ENCODE measurements at places on chromosomes 1 and 21. TPM values are rescaled to one million over a fixed set of nuclear protein-coding genes. Genes with fewer than 3 reads are reported as not detected.

- no peak overlapping the region for H3K4me3 ChIP-seq
- H3K36me3 ChIP-seq = no peaks in the 10 kb centered on the region
- DNase-seq = no peak
- no peak overlapping the region for H3K27ac ChIP-seq
- H3K4me1 ChIP-seq = no peaks in the 10 kb centered on the region
These were observed 814.4 kb upstream of the RGS18 start for GRCh38 chr1:191343816-191344215.

GRCh38 chr1:20083178-20083944 is 13.4 kb downstream of the PLA2G5 start:
- H3K27me3 ChIP-seq = peaks cover 4% of the 10 kb centered on the region
- H3K4me3 ChIP-seq = no peak overlapping the region
- peaks cover 18% of the 10 kb centered on the region for H3K4me1 ChIP-seq
- no peaks in the 10 kb centered on the region for H3K36me3 ChIP-seq
- H3K27ac ChIP-seq = no peak overlapping the region
- no peak for DNase-seq

DNA sequence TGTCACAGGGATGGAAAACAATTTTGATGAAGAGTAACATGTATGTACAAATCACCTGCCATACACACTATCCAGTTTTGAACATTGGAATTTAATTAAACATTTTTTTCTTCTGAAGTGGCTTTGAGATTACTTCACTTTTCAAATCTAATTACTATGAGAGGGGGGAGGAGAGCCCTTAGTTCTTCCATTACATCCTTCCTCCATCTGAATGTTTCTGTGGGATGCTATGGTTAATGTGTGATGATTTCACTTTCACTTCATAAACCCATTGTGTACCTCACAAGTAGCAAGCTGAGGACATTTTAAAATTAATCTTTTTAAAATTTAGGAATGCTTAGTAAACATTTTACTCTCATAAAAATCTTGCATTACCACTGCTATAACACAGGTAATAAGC is 156.9 kb downstream of the RUNX1 start:
- H3K27me3 ChIP-seq = peaks cover 37% of the 10 kb centered on the region
- H3K4me3 ChIP-seq = no peak overlapping the region
- no peak overlapping the region for H3K27ac ChIP-seq
- H3K4me1 ChIP-seq = peaks cover 17% of the 10 kb centered on the region
- no peak for DNase-seq
- no peaks in the 10 kb centered on the region for H3K36me3 ChIP-seq

GRCh38 chr1:85357817-85358216 is 81.4 kb upstream of the BCL10 start:
- no peak for DNase-seq
- H3K27me3 ChIP-seq = no peaks in the 10 kb centered on the region
- H3K4me3 ChIP-seq = no peak overlapping the region

- DNase-seq = no peak
- no peaks in the 10 kb centered on the region for H3K36me3 ChIP-seq
- no peak overlapping the region for H3K4me3 ChIP-seq
- H3K27ac ChIP-seq = no peak overlapping the region
- H3K27me3 ChIP-seq = no peaks in the 10 kb centered on the region
These were observed 224.0 kb upstream of the COA6 start for GRCh38 chr1:234149217-234149616.

DNA sequence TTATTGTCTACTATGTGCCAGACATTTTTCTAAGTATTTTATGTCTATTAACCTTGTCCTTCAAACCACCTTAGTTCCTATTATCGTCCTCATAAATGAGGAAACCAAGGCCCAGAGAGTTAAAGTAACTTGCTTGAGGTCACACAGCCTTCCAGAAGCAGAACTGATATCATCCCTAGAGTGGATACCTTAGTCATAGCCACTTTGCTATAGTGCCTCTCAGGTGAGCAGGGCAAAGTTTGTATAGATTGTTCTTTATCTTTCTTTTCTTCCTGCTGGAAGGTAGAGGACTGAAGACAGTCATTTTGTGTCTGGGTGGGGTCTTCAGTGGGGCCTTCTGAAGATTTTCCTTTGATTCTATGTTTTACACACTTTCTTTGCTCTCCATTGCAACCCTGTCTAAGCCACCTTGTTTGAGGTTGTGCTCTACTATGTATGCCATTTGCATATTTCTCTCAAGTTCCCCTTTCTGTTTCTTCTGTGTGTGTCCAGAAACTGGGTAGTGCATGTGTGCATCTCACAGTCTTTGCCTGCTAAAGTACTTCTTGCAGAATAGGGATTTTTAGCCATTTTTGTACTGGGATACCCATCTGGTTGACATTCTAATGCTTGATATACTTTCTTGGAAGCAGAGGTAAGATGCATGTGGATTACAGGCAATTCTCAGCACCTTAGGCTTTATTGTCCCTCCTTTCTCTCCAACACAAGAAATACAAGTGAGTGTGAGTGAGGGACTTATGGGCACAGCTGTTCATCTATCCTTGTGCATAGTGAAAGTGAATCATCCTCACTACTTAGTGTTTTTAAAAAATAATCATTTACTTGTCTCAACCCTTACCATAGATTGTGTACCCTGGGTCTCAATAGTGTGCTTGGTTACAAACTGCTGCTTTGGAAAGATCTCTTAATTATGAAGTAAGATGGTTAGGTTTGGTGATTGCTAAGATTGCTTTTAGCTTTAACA is 207.6 kb upstream of the HMCN1 start:
- H3K36me3 ChIP-seq = no peaks in the 10 kb centered on the region
- DNase-seq = no peak
- H3K4me3 ChIP-seq = no peak overlapping the region
- no peaks in the 10 kb centered on the region for H3K4me1 ChIP-seq

DNA sequence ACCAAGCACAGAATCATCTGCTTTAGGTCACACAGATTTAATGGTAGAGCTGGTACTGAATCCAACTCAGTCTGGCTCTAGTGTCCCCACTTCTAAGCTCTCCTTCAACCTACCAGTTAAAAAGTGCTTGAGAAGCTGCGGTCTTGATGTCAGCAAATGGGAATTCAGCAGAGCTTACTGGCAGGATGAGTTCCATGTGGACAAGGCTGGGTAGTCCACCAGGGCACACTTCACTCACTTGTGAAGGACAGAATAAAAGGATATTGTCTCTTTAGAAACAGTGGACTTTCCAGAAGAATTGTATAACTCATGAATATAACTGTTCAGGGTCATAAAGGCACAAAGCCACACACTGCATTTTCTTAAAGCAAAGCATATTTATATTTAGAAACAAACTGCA is 35.1 kb upstream of the GUCA2B start:
- DNase-seq = no peak
- H3K36me3 ChIP-seq = no peaks in the 10 kb centered on the region
- no peak overlapping the region for H3K27ac ChIP-seq
- H3K27me3 ChIP-seq = no peaks in the 10 kb centered on the region
- H3K4me3 ChIP-seq = no peak overlapping the region
- no peaks in the 10 kb centered on the region for H3K4me1 ChIP-seq

GRCh38 chr1:30764939-30765555 is 7.5 kb upstream of the LAPTM5 start:
- no peaks in the 10 kb centered on the region for H3K27me3 ChIP-seq
- no peaks in the 10 kb centered on the region for H3K36me3 ChIP-seq
- H3K4me1 ChIP-seq = peaks cover 7% of the 10 kb centered on the region
- H3K27ac ChIP-seq = no peak overlapping the region
- H3K4me3 ChIP-seq = no peak overlapping the region

- H3K36me3 ChIP-seq = no peaks in the 10 kb centered on the region
- peaks cover 20% of the 10 kb centered on the region for H3K4me1 ChIP-seq
- H3K27me3 ChIP-seq = peaks cover 3% of the 10 kb centered on the region
- DNase-seq = peak; percentile 69
- peak within 1 kb of the TSS; percentile 62 for H3K4me3 ChIP-seq
These were observed at the start of gene MANEAL for GRCh38 chr1:37793773-37794371. TSS of gene MANEAL (plus strand) at chr1:37793847. CDS start at chr1:37794183, 336 bp downstream.

GRCh38 chr21:32044205-32045180 is 171.7 kb downstream of the HUNK start:
- H3K4me3 ChIP-seq = no peak overlapping the region
- no peaks in the 10 kb centered on the region for H3K27me3 ChIP-seq
- no peaks in the 10 kb centered on the region for H3K36me3 ChIP-seq
- DNase-seq = no peak
- no peaks in the 10 kb centered on the region for H3K4me1 ChIP-seq
- H3K27ac ChIP-seq = no peak overlapping the region

- DNase-seq = no peak
- no peaks in the 10 kb centered on the region for H3K27me3 ChIP-seq
- H3K36me3 ChIP-seq = no peaks in the 10 kb centered on the region
- no peak overlapping the region for H3K27ac ChIP-seq
These were observed 55.0 kb downstream of the TRABD2B start for GRCh38 chr1:47942240-47942629.

DNA sequence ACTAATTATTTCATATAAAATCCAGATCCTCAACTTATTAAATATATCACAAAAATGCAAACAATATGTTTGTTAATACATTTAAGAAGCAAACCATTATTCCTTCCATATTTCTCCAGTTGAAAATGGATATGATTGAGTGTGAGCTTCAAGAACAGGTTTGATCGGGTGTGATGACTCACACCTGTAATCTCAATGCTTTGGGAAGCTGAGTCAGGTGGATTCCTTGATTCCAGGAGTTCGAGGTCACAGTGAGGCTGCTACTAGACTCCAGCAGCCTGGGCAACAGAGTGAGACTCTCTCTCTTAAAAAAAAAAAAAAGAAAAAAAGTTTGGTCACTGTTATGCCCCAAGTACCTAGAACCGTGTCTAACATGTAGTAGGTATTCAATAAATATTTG is 42.9 kb upstream of the RRP15 start:
- no peak overlapping the region for H3K27ac ChIP-seq
- no peak for DNase-seq
- H3K4me3 ChIP-seq = no peak overlapping the region
- no peaks in the 10 kb centered on the region for H3K36me3 ChIP-seq
- H3K27me3 ChIP-seq = no peaks in the 10 kb centered on the region

DNA sequence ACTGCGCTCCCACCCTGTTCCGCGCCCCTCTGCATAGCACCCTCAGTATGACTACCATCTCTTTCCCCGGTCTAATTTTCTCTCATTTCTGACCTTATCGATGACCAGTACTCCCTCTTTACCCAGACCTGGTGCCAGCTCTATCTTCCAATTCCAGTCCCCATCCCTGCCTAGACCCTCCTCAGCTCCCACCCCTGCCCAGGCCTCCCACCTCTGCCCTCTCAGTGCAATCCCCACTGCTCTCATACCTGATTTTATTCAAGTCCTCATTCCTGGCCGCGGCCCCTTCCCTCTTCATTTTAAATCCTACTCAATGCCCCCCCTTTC is 1.3 kb downstream of the USP24 start:
- no peak for DNase-seq
- no peaks in the 10 kb centered on the region for H3K27me3 ChIP-seq
- H3K4me3 ChIP-seq = peak overlapping the region; percentile 82
- H3K27ac ChIP-seq = peak overlapping the region; percentile 96
- peaks cover 76% of the 10 kb centered on the region for H3K4me1 ChIP-seq

GRCh38 chr1:231774719-231775335 is 148.2 kb downstream of the DISC1 start:
- no peak overlapping the region for H3K4me3 ChIP-seq
- no peaks in the 10 kb centered on the region for H3K27me3 ChIP-seq
- peaks cover 10% of the 10 kb centered on the region for H3K36me3 ChIP-seq
- H3K4me1 ChIP-seq = peaks cover 5% of the 10 kb centered on the region
- DNase-seq = no peak

GRCh38 chr21:39125752-39126485 is 57.3 kb downstream of the PSMG1 start:
- no peak overlapping the region for H3K4me3 ChIP-seq
- H3K36me3 ChIP-seq = no peaks in the 10 kb centered on the region
- H3K4me1 ChIP-seq = peaks cover 10% of the 10 kb centered on the region
- H3K27ac ChIP-seq = no peak overlapping the region
- H3K27me3 ChIP-seq = no peaks in the 10 kb centered on the region

GRCh38 chr1:4531842-4532241 is 122.6 kb upstream of the AJAP1 start:
- H3K27ac ChIP-seq = no peak overlapping the region
- H3K4me3 ChIP-seq = no peak overlapping the region
- DNase-seq = no peak
- no peaks in the 10 kb centered on the region for H3K36me3 ChIP-seq

DNA sequence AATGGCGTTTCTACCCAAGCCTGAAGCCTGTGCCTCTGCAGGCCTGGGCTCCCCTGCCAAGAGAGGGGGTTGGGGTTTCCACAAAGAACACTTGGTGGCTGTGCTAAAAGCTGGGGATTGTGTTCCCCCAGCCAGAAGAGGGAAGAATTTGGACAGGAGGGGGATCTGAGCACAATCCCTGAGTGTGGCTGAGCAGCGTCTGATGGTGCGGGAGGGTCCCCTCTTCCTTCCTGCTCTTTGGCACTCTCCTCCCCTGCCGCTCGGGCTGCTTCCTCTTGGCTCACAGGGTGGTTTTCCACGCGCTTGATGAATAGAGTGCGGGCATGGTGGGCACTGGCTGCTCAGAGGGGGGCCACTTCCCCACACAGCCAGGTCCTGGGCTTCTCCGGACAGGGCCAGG is 3.7 kb downstream of the GPR37L1 start:
- no peak overlapping the region for H3K27ac ChIP-seq
- H3K4me3 ChIP-seq = no peak overlapping the region
- DNase-seq = no peak

- H3K4me3 ChIP-seq = no peak overlapping the region
- no peak for DNase-seq
- no peaks in the 10 kb centered on the region for H3K4me1 ChIP-seq
- no peaks in the 10 kb centered on the region for H3K27me3 ChIP-seq
These were observed 213.8 kb upstream of the PROX1 start for GRCh38 chr1:213773975-213774374.

DNA sequence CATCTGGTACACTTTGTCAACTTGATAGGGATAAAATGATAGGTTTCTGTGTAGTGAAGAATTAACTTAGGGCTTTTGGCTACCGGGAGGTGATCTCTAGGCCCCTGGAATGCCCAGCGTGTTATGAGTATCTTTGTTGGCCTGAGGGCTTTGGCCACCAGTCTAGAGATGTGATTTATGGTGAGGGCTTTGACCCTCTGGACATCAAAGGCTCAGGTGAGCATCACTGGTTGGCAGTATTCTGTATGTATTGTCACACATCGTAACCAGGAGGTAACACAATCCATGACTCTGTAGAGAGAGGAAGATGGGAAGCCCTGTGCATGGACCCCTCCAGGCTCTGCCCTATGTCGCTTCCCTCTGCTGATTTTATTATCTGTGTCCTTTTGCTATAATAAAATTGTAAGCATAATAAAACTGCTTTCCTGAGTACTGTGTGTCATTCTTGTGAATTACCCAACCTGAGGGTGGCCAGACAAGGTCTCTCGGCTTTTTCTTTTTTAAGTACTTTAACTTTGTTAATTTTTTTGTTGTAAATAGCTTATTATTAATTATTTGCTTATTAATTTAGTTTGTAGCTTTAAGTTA is 40.2 kb upstream of the PRDX6 start:
- H3K36me3 ChIP-seq = no peaks in the 10 kb centered on the region
- no peak for DNase-seq
- H3K4me3 ChIP-seq = no peak overlapping the region
- H3K4me1 ChIP-seq = no peaks in the 10 kb centered on the region
- no peaks in the 10 kb centered on the region for H3K27me3 ChIP-seq

- DNase-seq = no peak
- peaks cover 4% of the 10 kb centered on the region for H3K4me1 ChIP-seq
- H3K27me3 ChIP-seq = no peaks in the 10 kb centered on the region
- H3K4me3 ChIP-seq = no peak overlapping the region
- no peaks in the 10 kb centered on the region for H3K36me3 ChIP-seq
These were observed 16.6 kb upstream of the ZSCAN20 start for GRCh38 chr1:33455539-33456501.

IARS2 gene
- total RNA-seq = 51.9 TPM

PAX7 gene
- not detected for total RNA-seq

BMP8B gene
- 1.7 TPM for total RNA-seq

FAM72D gene
- total RNA-seq = 0.77 TPM

TTC22 gene
- total RNA-seq = 8.4 TPM

NASP gene
- total RNA-seq = 50.0 TPM

ROR1 gene
- 15.8 TPM for total RNA-seq

KCNE2 gene
- total RNA-seq = not detected

All from lower lobe of right lung (tissue), 2 donors.